ENCODE measurements at places on chromosomes 5 and 9. TPM values are rescaled to one million over a fixed set of nuclear protein-coding genes. Genes with fewer than 3 reads are reported as not detected.

- no peak for DNase-seq
Measured at GRCh38 chr9:1354086-1354485, 303.9 kb downstream of the DMRT2 start.

DNA sequence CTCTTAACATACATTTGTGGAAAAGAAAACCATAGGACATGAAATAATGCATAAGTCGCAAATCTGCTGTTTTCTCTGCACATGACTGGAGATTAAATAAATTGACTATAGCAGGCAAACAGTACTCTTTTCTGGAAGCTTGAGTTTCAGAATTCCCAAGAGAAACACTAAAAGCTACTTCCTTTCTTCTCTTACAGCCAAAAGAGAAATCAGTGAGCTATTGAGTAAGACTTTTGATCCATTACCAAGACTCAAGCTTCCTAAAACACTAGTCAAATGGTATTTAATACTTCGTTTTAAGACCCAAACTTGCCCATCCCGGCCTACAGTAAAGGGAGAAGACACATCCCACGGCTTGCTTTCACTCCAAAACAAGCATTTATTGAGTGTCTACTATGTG, 335.8 kb upstream of the PUM3 start:
- DNase-seq: no peak

- DNase-seq: no peak
Measured at GRCh38 chr9:120480707-120481106, 99.3 kb downstream of the CDK5RAP2 start.

- DNase-seq: no peak
Measured at GRCh38 chr9:119961774-119962424, 592.7 kb upstream of the BRINP1 start.

GRCh38 chr9:68416936-68417564, 60.6 kb downstream of the PGM5 start:
- no peak for DNase-seq

DNA sequence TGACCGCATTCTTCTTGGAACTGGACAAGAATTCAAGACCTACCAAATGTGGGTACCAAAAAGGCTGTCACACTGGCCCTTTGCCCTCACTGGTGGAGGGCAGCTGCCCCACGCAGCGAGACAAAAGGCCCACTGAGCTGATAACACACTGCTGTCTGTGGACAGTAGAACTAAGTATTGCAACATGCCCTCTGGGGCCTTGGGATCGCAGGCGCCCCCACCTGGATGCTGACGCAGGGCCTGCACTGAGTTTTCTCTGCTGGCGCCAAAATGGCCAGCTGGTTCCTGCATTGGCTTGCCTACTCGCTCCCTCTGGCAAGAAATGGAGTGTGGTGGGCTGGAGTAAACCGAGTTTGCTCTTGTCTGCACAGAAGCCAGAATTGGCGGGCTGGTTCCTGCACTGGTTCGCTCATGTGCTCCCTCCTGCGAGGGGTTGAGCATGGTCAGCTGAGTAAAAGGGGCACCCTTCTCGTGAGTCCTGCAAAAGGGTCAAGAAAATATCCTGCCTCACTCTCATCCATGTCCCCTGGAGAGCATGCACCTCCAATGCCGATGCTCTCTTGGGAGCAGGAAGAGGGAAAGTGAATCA, 55.7 kb downstream of the NXNL2 start:
- DNase-seq: no peak

- no peak for DNase-seq
Measured at GRCh38 chr5:6291961-6292360, 86.4 kb downstream of the MED10 start.

- DNase-seq: no peak
Measured at GRCh38 chr9:89483592-89484474, 14.1 kb downstream of the SEMA4D start.

DNA sequence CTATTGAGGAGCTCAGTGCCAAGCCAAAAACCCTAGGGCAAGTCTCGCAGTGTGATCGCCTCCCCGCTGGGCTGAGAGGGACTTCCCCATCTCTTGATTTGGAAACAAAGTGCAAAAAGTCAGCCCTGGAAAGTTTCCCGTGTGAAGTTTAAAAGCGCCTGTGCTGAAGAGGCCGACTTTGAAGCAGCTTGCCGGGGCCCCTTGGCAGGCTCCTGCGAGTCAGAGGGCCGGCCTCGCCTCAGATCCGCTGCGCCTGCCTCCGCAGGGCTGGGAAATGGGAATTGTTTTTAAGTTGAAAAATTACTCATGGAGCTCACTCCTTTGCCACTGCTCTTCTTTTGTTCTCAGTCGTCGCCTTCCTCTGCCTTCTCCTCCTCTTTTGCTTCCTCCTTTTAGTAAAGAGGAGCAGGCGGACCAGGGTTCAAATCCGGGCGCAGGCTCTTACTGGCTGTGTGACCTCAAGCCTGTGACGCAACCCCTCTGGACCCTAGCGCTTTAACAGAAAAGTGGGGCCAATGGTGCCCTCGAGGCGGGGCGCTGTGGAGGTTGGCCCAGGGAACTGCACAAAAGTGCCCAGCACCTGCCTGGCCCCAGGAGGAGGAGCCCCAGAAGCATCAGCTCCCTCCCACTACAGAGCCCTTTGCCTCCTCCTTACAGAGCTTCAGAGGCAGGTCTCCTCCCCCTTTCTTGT, 14.7 kb upstream of the LHX2 start:
- no peak for DNase-seq

GRCh38 chr5:92308679-92309078, 925.6 kb upstream of the ARRDC3 start:
- no peak for DNase-seq

DNA sequence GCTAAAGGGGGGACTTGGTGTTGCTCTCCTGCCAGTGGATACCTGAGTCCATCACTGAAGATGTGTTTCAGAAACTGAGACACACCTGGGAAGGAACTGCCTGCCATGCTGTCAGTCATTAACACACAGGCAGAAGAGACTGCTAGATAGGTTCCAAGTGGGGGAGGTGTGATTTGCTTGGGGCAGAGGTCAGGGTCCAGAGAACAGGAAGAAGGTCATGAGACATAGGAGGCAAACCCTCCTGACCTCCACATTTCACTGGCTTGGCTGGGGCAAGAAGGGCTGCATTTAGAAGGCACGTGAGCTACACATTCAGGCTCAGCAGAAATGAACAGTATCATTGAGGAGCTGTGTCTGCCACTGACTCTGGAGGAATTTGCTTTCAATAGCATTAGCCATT, 215.8 kb downstream of the HSPA4 start:
- DNase-seq: no peak

GRCh38 chr5:109762821-109763220, 73.1 kb downstream of the MAN2A1 start:
- no peak for DNase-seq

DNA sequence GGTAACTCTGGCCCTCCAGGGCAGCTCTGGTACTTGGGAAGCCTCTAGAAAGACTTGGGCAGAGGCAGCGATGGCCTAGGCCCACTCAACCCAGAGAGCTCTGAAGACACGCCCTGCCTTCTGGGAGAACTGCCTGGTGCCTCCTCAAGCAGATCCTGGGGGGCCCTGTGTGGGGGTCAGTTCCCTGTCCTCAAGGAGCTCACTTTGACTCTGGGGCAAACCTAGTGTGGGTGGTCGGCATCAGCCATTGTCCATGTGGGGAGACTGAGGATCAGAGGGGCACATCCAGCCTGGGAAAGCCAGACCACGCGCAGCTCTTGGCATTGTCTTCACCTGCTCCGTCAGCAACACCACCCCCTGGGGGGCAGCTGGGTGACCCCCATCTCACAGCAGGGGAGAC, 28.0 kb downstream of the ABO start:
- DNase-seq: no peak

DNA sequence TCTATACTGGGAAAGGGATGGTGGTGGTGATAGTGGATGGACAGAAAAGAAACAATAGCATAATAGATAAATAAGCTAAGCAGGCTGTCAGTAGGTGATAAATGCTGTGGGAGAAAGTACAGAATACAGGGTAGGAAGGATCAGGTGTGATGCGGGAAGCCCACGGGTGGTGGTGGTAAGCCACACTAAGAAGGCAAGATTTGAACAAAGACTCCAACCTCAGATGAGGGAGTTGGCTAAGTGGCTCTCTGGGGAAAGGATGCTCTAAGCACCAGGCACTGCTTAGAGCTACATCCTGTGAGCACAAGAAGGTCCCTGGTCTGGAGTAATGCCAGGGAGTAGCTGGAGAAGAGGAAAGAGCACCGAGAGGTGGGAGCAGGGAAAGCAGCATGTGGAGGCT, 151.6 kb upstream of the KLF9 start:
- DNase-seq: no peak

Gene NEUROG1
- total RNA-seq: not detected

Gene GABRA6
- total RNA-seq: not detected

Gene DIPK1B
- total RNA-seq: 247 TPM

Gene SLC6A7
- not detected for total RNA-seq

Gene INSL4
- total RNA-seq: not detected

Gene FSTL4
- not detected for total RNA-seq

Gene TMEM232
- total RNA-seq: 0.41 TPM
